ENCODE measurements at places on chromosomes 5 and 9.

GRCh38 chr5:101728933-101729332, 567.2 kb downstream of the SLCO4C1 start:
- ATAC-seq, result no peak

GRCh38 chr5:146291421-146292074, 47.1 kb upstream of the POU4F3 start:
- ATAC-seq, result no peak

DNA sequence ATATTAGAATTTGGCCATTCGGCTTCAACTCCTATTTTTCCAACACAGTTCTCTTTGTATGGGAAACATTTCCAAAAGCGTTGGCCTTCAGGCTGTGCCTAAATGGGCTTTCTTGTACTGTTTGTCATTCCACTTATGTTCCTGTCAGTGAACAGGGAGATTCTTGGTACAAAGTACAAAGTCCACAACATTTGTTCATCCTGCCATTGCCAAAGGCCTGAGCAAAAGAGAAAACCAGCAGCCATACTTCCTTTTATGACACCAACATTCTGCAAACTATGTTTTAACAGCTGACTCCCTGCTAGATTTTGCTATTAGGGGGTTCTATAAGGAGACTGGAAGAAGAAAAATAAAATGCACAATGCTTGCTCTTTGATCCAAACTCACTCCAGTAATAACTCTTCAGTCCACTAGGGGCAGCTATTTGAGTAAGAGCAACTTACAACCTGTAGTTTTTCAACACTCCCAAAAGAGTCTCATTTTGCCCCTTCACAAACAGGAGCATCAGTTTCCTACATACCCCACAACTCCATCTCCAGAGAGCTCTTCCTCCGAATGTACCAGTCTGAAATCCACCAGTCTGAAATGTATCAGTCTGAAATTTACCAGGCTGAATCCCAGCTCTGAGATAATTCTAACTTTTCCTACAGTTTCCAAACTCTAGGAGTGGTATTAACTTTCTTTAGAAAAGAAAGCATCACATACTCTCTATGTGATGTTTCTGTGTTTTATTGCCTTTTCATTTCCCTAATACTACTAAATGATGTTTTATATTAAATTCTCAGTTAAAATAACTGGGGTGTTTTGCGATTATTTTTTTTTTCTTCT, 693.8 kb downstream of the DNAH5 start:
- no peak for ATAC-seq

DNA sequence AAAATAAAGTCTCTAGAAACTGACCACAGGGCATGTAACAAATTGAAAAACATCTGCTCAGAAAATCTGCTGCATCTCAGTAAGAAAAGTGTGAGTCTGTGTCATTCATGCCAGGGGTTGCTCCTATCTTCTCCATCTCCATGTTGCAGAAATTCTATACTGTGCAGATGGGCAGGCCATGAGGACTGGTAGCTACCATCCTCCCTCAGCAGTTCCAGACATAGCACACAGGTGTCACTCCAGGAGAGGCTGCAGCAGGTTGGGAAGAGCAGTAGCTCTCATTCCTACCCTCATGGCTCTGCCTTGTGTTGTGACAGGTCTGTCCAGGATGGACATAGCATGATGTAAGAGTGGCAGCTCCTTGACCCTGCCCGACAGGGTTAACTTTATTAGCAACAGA, 173.4 kb downstream of the NDUFS4 start:
- ATAC-seq, result no peak

- ATAC-seq, result no peak
Observed at GRCh38 chr5:146425023-146425422, 22.1 kb upstream of the TCERG1 start.

- no peak for ATAC-seq
Observed at GRCh38 chr5:156420665-156421064, 93.7 kb downstream of the SGCD start.

- ATAC-seq, result no peak
Observed at GRCh38 chr9:74555565-74555964, 58.4 kb downstream of the RORB start.

DNA sequence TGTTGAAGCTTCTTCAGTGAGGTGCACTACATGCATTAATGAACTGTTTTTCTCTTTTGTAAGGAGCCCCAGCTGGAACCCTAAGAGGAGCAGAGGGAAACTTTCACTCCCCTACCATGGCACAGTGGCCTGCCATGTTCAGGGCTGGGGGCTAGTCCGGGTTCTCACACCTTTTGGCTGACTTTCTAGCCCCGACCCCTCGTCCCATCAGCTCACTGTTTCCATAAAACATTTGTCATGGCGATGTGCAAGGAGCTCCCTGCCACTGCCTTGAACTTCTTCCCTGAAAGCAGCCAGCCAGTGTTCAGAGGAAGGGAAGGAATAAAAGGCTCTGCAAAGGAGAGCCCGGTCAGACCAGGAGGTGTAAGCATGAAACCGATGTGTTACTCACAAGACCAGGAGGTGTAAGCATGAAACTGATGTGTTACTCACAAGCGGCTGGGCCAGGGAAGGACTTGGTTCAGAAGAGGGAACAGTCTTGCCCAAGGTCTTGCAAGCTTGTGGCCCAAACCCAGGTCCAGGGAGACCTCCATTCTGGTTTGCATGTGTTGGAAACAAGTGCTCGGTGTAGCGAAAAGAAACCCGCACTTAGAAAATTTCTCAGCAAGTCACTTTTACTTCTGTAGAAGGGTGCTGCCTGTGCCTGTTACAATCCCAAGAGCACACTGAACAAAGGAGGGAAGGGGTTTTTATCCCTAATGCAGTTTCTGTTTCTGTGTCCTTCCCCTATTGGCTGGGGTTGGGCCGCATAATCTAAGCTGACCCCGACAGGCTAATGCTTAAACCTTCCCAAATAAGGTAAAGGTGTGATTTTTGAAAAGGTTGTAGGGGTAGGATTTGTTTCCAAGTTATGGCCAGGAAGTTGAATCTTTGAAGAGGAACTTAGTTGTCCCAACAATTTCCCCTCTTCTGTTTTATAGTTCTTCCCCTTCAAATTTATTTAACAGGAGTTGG, 3.4 kb upstream of the ABO start:
- ATAC-seq, result peak; percentile 28

GRCh38 chr5:1901983-1902382, 19.3 kb upstream of the IRX4 start:
- ATAC-seq, result no peak

- ATAC-seq, result no peak
Observed at GRCh38 chr5:56190497-56190896, 42.6 kb downstream of the ANKRD55 start.

GRCh38 chr5:57665146-57665936, 182.7 kb upstream of the ACTBL2 start:
- ATAC-seq, result peak; percentile 67

DNA sequence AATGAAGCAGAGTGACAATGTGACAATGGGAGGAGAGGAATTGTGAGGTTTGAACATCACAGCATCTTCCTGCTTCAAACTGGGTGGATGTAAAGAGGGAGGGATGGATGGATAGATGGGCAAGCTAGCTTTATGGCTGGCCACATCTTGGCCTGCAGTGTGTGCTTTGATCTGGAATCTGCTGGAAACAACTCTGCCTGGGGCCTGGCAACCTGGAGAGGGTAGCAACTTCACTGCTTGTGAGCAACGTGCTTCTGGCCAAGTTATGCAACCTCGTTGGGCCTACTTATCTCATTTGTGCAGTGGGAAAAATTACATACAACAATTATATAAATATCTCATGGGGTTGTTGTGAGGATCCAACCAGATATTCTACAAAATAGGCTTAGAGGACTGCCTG, 5.3 kb downstream of the IL9 start:
- no peak for ATAC-seq

- ATAC-seq, result no peak
Observed at GRCh38 chr5:158884827-158885518, 214.7 kb downstream of the EBF1 start.

DNA sequence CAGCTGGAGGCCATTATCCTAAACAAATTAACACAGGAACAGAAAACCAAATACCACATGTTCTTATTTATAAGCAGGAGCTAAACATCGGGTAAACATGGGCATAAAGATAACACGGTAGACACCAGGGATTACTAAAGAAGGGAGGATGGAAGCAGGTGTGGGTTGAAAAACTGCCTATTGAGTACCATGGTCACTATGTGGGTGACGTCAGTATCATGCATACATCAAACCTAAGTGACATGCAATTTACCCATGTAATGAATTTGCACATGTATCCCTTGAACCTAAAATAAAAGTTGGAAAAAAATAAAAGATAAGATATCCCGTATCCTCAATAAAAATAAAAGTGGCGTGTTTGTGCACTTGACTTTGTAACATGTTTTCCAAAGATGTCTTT, 88.8 kb downstream of the DOCK8 start:
- no peak for ATAC-seq

- no peak for ATAC-seq
Observed at GRCh38 chr5:2903451-2904395, 152.2 kb upstream of the IRX2 start.

- ATAC-seq, result no peak
Observed at GRCh38 chr5:171635028-171635427, 150.6 kb upstream of the SMIM23 start.

GRCh38 chr5:111948092-111948841, 191.3 kb upstream of the NREP start:
- ATAC-seq, result no peak

DNA sequence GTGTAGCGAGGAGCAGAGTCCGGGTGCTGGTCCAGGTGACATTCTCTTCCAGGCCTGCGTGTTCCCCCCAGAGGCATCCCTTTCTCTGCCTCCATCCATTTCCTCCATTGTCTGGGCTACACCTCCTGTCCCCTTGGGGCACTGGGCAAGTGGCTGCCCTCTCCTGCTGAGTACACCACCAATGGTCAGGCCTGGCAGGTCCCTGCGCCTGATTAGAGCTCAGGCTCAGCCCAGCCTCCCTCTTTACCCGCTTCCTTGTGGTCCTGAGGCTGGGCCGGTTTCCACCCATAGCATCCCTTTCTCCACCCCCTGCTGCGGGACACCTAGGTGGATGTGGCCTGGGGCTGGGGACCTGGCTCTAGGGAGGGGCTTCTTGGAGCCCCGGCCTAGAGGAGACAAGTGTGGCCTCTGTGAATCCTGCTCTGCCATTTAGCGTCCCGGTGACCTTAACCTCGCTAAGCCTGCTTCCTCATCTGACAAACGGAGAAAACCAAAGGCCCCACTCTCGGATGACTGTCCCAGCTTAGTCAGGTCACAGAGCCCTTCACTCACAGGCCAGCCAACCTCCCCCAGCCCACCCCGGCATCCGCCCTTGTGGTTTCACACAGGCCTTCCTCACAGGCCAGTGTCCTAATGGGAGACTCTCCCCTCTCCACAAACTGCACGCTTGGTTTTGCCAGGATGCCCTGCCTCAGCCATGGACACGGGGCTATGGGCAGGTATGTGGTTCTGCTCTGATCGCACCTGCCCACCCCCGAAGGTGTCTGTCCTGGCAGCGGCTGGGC, 12.9 kb downstream of the DOLPP1 start:
- ATAC-seq, result no peak

GRCh38 chr9:133342069-133342406, 5.9 kb downstream of the MED22 start:
- no peak for ATAC-seq

DNA sequence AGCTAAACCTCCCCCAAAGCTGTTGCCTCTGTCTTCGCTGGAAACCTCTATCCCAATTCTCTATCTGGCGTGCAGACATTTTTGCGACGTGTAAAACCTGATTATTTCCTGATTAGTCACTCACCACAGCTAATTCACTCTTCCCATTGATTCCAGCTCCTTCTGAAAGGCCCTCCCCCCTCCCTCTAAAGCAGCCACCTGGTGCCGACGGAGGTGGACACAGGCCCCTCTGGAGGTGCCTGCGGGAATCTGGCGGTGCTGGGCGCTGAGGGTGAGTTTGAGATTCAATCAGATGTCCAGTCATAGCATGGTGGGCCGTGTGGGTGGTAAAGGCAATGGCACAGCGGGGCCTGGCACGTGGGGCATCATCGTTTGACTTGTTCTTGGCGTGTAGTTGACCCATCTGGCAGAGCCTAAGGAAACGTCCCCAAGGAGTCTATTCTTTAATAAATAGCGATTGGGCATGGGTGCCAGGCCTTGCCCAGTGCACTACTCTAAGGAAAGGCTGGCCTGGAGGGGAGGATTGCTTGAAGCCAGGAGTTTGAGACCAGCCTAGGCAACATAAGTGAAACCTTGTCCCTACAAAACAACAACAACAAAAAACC, 271.1 kb upstream of the MVB12B start:
- no peak for ATAC-seq

- no peak for ATAC-seq
Observed at GRCh38 chr5:54601411-54602230, 84.1 kb downstream of the SNX18 start.

GRCh38 chr5:8844206-8844605, 701.7 kb downstream of the SEMA5A start:
- no peak for ATAC-seq

- ATAC-seq, result peak; percentile 61
Observed at GRCh38 chr9:129175825-129176633, 2.0 kb downstream of the IER5L start.

- ATAC-seq, result no peak
Observed at GRCh38 chr9:20884985-20885593, 146.4 kb downstream of the HACD4 start.

DNA sequence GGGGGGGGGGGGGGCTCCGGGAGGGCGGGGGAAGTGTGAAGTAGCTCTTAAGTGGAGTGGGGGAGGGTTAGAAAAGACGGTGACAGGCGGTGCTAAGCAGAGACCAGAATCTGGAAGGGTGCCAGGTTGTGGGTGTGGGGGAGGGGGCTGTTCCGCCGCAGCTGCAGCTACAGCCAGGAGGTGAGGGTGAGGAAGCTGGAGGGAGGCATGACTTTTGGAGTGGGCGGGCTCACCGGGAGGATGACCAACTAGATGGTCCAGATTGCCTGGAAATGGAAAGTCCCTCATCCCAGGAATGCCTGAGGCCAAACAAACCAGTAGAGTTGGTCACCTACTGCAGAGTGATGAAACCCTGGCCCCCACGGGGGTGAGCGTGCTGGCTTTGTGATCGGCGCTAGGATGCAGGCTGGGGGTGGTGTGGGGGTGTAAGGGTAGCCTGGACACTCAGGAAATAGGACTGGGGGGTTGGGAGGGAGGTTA, 158.1 kb upstream of the SHB start:
- ATAC-seq, result peak; percentile 66

- ATAC-seq, result no peak
Observed at GRCh38 chr9:26439061-26439624, 453.5 kb downstream of the CAAP1 start.

DNA sequence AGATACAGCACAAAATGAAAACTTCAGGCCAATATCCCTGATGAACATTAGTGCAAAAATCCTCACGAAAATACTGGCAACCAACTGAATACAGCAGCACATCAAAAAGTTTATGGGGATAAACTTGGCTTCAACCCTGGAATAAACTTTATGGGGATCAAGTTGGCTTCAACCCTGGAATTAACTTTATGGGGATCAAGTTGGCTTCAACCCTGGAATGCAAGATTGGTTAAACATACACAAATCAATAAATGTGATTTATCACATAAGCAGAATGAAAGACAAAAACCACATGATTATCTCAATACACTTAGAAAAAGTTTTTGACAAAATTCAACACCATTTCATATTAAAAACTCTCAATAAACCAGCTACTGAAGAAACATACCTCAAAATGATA, 213.7 kb upstream of the DMRTA1 start:
- ATAC-seq, result no peak

GRCh38 chr5:135482381-135482933, 30.3 kb upstream of the TIFAB start:
- no peak for ATAC-seq

Data from activated T-helper 17 cell treated with anti-CD3 and anti-CD28 coated beads, Interleukin-2, amount 50 U/mL, for 72 hours (primary cell).